Stimulated activated CD4-positive, alpha-beta T cell treated with anti-CD3 and anti-CD28 coated beads, Interleukin-12 subunit alpha, Interleukin-12 subunit beta, amount 100 ng/mL, for 24 hours (primary cell): ENCODE measurements at places on chromosomes 1 and 21.

DNA sequence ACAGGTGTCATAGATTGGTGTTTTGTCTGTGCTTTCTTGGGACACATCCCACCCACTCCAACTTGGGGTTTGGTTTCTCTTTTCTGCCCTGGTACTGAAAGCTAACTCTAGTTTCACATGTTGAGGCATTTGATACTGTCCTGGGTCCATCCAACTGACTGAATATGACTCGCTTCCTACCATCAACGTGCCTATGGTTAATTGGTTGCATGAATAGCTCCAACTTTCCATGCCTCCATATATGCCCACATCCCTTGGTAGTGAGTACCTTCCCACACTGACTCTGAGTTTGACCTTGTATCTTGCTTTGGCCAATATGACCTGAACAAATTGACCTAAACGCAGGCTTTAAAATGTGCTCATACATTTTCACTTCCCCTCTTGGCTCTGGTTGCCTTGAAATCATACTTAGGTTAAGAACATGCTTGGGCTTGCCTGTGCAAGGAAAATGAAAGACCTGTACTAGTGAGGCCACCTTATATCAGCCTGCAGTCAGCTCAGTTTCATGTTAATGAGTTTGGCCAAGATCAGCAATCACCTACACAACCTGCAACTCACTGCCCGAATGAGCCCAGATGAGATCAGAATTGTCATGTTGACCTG, 81.0 kb upstream of the KCNK2 start:
- DNase-seq = no peak

DNA sequence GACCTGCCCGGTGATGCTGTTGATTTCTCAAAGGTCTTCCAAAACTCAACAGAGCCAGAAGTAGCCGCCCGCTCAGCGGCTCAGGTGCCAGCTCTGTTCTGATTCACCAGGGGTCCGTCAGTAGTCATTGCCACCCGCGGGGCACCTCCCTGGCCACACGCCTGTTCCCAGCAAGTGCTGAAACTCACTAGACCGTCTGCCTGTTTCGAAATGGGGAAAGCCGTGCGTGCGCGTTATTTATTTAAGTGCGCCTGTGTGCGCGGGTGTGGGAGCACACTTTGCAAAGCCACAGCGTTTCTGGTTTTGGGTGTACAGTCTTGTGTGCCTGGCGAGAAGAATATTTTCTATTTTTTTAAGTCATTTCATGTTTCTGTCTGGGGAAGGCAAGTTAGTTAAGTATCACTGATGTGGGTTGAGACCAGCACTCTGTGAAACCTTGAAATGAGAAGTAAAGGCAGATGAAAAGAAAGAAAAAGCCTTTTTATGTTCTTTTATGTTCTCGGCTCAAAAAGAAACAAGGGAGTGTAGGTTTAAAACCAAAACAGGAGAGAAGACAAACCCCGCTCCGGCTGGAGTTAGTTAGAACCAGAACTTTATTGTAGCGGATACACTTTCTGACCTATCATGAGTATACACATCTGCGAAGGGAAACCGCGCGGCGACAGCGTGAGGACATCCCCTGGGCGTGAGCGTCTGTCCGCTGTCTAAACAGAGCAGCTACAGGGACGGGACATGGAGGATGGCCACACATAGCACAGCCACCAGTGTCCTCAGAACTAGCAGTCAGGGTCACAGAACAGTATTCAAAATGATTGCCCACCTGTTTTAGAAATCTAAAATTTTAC, 77.1 kb downstream of the PIK3CD start:
- DNase-seq = peak; percentile 47

- DNase-seq = no peak
These were observed 7.3 kb downstream of the GJA5 start for GRCh38 chr1:147753081-147753480.

DNA sequence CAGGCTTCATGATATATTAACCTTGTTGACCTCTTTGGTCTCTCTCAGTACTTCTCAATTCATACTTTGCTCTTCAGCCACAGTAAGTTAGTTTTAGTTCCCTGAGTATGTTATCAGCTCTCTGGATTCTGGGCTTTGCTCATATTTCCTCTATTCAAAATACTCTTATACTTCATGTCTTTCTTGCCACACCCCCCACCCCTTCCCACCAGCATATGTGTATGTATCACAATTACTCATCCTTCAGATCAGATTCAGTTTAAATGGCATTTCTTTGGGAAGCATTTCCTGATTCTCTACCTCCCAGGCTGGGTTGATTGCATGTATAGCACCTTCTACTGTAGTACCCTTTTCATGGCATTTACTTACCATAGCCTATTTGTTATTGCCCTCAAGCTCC, 28.3 kb downstream of the SLC30A7 start:
- no peak for DNase-seq

DNA sequence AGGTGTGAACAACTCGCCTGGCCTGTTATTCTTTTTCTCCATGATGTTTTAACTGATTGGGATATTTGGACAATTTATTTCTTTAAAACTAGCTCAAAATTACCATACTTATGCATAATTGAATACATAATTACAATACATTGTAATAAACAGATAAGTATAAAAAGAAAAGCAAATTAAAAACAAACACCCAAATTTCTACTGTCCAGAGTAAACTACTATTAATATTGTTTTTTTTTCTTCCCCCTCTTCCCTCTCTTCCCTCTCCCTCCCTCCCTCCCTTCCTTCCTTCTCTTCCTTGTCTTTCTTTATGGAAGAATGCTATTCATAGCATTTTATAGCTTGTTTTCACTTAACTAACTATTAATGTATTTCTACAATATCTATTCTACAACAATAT, 117.7 kb upstream of the IVNS1ABP start:
- DNase-seq = no peak

DNA sequence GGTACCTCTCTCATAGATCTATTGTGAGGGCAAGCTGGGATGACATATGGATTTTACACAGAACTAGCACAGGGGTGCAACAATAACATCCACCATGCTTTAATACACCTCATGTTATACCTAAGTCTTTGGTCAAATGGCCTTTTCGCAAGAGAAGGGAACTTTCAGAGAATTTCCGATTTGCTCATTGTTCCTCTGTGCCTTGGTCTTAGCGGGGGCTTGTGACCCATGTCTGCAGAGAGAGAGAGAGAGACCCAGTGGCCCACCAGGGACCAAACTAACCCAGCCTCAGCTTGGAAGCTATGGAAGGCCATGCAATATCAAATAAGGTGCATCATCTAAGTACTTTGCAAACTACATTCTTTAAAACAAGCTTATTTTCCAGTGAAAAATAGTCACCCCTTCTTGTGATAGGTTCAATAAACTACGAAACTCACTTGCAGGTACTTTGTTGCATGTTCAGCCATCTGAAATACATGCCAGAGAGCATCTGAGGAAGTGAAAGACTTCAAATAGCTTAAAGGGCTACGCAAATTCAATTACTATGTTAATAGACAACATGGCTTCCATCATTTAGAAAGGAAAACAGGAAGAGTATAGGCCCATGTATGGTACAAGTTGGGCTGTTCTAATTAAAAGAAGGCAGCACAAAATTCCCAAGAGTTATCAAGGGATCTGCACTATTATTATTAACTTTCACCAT, 100.7 kb downstream of the KCNN3 start:
- DNase-seq = no peak

GRCh38 chr1:151175041-151175741, 590 bp downstream of the TMOD4 start:
- no peak for DNase-seq

- no peak for DNase-seq
These were observed 84.0 kb upstream of the TLR5 start for GRCh38 chr1:223227031-223227430.

- DNase-seq = no peak
These were observed 200.7 kb downstream of the LHX8 start for GRCh38 chr1:75334876-75335389.

DNA sequence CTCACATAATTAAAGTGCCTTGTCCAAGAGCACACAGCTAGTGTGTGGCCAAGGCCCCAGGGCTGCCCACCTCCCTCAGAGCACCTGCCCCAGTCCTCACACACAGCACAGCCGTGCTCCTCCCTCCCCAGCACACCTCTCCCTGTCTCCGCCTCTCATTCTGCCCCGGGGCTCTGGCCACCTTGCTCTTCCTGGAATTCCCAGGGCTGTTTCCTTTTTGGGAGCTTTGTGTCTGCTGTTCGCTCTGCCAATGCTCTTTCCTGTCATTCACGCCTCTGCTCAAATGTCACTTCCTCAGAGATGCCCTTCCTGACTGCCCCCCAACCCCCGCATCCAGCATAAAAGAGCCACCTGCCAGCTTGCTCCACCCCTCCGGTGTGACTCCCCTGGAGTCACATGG, 13.3 kb downstream of the SLC6A17 start:
- no peak for DNase-seq

DNA sequence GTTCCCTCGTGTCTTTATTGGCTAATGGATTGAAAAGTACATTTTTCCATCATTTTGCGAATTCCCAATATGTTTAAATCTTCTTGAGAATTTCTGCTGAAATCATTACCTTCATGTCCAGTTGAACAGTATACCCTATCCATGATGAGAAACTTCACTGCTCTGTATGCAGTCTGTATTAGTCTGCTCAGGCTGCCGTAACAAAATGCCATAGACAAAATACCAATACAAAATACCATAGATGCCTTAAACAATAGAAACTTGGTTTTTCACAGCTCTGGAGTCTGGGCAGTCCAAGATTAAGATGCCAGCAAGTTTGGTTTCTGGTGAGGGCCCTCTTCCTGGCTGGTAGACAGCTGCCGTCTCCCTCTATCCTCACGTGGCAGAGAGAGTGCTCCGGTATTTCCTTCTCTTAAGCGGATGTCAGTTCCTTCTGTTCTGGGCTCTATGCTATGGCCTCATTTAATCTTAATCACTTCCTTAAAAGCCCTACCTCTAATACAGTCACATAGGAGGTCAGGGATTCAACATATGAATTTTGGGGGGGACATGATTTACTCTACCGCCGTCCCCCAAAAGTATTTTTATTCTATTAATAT, 27.0 kb downstream of the CXADR start:
- no peak for DNase-seq

DNA sequence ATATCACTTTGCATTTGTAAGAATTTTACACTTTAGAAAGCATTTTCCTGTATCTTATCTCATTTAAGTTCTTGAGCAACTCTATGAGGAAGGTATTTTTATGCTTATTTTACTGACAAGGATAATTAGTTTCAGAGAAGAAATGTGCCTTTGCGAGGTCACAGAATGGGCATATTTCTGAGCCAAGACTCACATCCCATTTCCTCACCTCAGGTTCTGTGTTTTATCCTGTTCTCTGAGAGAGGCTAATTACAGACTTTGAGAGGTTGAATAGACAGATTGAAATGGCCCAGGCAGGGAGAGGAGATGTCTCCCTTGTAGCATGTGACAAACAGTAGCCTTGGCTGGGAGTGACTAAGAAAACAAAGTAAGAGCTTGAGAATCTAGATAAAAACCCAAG, 39.1 kb upstream of the ZC3H11B start:
- DNase-seq = no peak

GRCh38 chr1:204465546-204466415, 28.8 kb downstream of the PIK3C2B start:
- no peak for DNase-seq

GRCh38 chr1:206570529-206570928, 41.7 kb downstream of the EIF2D start:
- DNase-seq = no peak

- DNase-seq = no peak
These were observed 5.5 kb downstream of the AZIN2 start for GRCh38 chr1:33086384-33086850.

DNA sequence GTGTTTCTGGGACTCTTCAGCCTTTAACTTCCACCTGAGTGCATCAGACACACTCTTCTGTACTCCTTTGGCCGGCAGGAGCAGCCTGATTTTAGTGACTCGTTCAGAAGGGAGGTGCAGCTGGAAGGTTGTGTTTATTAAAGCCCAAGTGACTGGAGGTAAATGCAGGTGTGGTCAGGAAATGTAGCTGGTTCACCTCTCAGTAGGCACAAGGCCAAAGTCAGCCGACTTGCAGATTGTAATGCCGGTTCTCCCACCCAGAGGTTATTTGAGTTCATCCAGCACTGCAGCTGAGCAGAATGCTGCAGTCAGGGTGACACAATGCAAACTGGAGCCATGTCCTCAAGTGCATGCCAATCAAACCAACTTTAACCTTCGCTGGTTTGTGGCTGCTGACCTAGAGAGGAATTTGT, 91.5 kb downstream of the SPATA46 start:
- DNase-seq = no peak

- no peak for DNase-seq
These were observed 8.2 kb downstream of the DPT start for GRCh38 chr1:168720839-168721238.

- DNase-seq = no peak
These were observed 25.5 kb downstream of the JAM2 start for GRCh38 chr21:25664491-25664931.

- no peak for DNase-seq
These were observed 17.5 kb upstream of the ETV3 start for GRCh38 chr1:157155658-157156057.

GRCh38 chr1:153929981-153930948, 7.5 kb upstream of the GATAD2B start:
- DNase-seq = no peak

DNA sequence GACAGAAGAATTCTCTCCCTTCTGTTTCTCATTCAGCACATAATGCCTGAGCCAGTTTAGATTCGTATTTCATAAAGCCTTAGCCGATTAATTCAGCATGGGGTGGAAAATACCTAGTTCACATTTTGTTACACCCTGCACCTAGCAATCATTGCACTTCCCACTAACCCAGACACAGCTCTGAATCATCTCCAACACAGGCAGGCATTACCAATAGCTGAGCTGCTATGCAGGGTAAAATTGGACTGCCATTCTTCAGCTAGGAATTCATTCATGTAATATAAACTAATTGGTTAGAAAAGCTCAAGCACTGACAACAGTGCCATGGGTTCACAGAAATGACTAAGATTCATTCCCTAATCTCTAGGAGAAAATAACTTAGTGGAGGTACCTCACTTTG, 26.9 kb upstream of the NKAIN1 start:
- no peak for DNase-seq

GRCh38 chr1:185375583-185375982, 58.5 kb upstream of the IVNS1ABP start:
- no peak for DNase-seq

GRCh38 chr1:235025422-235025984, 103.1 kb downstream of the TOMM20 start:
- DNase-seq = no peak

- DNase-seq = no peak
These were observed 3.6 kb downstream of the EPS15 start for GRCh38 chr1:51515312-51515960.

GRCh38 chr1:21099034-21099868, 77.4 kb downstream of the EIF4G3 start:
- no peak for DNase-seq

DNA sequence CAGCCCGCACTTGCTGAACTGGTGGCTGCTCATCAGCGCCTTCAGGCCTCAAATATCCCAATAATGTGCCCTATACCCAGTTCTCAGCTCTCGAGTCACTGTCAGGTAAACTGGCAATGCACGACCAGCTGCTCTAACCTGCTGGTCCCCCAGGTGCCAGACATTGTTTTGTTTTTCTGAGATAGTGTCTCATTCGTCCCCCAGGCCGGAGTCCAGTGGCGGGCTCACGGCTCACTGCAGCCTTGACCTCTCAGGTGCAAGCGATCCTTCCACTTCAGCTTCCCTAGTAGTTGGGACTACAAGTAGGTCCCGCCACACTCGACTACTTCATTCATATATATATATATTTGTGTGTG, 1.0 kb upstream of the NADK start:
- no peak for DNase-seq

- DNase-seq = peak; percentile 51
These were observed 89.7 kb upstream of the RUNX1 start for GRCh38 chr21:35138665-35139381.
